GM23248 (cell line): ENCODE measurements at places on chromosomes 13 and 19.

DNA sequence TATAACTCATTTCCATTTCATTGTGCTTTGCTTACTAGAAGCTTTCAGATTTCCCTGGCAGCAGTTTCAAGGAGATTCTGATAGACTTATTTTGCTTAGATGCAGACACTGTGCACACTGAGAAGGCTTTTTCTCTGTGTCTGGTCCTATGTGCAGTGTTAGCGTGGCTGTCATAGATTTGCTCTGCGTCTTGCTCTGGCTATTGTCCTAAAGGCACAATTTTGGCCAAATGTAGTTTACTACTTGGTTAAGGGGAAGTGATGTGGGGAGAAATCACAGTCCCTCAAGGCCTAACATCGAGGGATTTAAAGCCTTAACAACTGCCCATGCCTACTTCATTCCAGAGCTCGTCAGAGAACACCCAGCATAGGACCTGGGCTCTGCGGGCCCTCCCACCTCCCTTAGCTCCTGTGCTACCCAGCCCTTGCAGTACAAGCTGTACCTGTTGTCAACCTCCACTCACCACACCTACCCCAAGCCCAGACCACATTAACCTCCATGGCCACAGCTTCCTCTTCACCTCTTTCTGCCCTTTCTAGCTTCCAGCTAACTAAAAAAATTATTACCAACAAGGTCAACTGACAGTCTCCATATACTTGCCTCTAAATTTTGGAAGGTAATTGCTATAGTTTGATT lies 38.9 kb upstream of the KATNAL1 start:
- DNase-seq, result no peak

DNA sequence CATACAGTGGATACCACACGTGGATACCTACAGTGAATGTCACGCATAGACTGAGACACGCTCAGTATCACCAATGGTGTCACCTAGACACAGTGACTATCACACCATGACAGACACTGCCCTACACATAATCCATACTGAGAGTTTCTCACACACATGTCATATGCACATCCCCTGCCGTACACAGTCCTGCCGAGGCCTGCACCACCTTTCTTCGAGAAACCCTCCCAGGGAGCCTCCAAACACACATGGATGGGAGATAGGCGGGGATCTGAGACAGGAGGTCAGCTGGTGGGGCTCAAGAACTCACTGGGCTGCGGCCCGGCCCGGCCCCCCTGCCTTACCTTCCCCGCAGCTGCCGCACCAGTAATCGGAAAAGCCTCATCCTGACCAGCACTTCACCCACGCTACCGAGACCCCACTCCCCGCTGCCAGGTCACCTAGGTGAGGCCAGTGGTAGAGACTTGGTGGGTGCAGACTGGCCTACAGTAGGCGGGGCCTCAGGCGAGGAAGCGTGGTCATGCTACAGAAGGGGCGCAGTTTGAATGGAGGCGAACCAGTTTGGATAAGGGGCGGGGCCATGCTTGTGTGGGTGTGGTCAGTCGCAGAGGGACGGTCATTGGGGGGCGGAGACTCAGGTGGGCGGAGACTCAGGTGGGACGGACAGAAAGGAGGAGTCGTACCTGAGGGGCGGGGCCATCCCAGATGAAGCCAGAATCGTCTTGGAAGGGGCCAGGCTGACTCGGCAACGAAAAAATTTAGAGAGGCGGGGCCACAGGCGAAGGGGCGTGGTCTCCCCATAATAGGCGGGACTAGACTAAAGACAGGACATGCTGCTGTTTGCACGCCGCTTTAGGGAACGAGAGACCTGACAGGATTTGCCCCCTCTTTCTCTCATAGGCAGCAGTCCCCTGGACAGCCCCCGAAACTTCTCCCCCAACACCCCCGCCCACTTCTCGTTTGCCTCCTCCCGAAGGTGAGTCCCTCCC lies 2.1 kb downstream of the MAST1 start:
- peak; percentile 86 for DNase-seq

DNA sequence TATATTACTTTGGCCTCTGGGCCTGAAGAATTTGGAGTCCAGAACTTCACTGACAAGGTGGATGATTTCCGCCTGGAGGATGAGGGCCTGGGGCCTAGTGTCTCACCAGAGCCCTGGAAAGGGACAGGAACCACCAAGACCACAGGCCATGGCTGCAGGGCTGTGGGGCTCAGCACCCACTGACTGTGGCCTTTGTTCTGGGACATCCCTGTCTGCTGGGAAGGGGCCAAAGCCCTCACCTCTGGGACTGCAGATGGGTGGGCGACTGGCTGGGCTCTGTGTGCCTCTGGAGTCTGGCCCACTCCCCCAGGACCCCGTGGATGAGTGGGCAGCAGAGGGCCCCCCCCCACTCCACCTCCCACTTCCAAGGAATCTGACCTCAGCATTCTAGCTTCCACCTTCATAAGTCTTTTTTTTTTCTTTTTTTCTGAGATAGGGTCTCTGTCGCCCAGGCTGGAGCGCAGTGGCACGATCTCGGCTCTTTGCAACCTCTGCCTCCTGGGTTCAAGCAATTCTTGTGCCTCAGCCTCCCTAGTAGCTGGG lies 20.3 kb downstream of the CHST8 start:
- DNase-seq, result no peak

DNA sequence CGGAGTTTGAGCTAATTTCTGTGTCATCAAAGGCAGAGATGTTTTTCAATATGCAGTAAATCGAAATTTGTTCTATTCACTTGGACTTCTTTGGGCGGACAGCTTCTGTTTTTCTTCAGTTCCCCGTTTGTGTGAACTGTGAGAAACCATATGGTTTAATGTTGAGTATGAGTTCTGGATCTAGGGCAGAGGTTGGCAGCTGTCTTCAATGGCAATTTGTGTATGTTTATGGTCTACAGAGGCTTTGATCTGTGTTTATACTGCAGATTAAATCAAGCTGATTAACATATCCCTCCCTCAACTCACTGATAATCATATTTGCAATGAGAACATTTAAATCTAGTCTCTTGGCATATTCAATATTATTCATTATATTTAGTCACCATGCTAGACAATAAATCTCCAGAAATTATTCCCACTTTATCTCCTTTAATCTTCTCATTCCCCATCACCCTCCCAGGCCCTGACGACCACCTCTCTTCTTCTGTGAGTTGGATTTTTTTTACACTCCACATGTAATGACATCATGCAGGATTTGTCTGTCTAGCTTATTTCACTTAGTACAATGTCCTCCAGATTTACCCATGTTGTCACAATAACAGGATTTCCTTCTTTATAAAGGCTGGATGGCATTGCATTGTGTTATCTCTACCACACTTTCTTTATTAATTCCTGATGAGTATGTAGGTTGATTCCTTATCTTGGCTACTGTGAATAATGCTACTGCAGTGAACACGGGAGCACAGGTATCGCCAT lies 9.0 kb downstream of the ZNF331 start:
- no peak for DNase-seq

GRCh38 chr19:50300814-50301606 lies 28.2 kb downstream of the KCNC3 start:
- DNase-seq, result peak; percentile 83
